Coronary artery (tissue), 2 donors: ENCODE measurements at places on chromosomes 3 and 15.

DNA sequence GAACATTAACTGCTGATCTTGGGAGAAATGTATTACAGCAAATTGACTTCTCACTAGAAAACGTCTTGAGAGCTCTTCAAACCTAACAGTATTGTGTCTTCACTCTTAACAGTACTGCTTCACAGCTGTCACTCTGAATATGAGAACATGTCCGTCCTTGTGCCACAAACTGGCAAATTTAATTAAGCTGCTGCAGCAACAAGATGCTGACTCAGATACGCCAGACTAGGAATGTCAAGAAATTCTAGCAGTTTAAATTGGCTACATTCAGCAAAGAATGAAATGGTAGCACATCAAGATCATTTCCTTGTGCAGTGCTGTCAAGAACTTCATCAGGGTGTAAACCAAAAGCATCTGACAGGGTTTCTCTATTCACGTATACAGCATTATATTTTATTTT is 7.6 kb downstream of the ICE2 start:
- DNase-seq = no peak

DNA sequence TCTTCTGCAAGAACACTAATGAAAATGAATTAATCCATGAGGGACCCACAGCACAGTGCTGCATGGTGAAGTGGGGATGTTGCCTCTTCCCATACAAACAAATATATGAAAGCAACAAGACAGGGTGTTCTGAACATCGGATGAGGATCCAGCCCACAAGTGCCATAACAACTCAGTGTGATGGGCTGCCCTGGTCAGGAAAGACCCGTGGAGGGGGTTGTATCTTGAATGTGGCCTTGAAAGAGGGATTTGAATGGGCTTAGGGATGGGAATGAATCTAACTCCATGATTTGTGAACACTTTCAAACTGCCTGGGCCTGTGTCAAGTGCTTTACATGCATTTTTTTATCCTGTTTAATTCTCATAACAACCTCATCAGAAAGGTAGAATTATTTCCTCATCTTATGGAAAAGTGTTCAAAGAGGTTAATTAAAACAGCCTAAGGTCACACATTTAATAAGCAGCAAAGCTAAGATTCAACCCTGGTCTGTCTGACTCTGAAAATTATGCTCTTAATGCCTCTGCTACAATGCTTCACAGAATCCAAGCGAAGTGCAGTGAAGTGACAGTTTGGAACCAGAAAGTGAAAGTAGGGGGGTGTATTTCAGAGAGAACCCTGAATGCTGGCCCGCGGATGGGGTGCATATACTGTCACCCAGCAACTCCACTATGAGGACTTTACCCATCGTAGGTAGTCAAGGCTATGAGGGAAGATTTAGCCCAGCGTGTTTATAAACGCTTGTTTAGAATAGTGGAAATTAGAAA is 65.6 kb upstream of the HEG1 start:
- DNase-seq = no peak

- DNase-seq = no peak
These were observed 1.8 kb upstream of the VPS8 start for GRCh38 chr3:184810146-184810545.

GRCh38 chr3:171309906-171310359 is 150.3 kb downstream of the TNIK start:
- DNase-seq = no peak

DNA sequence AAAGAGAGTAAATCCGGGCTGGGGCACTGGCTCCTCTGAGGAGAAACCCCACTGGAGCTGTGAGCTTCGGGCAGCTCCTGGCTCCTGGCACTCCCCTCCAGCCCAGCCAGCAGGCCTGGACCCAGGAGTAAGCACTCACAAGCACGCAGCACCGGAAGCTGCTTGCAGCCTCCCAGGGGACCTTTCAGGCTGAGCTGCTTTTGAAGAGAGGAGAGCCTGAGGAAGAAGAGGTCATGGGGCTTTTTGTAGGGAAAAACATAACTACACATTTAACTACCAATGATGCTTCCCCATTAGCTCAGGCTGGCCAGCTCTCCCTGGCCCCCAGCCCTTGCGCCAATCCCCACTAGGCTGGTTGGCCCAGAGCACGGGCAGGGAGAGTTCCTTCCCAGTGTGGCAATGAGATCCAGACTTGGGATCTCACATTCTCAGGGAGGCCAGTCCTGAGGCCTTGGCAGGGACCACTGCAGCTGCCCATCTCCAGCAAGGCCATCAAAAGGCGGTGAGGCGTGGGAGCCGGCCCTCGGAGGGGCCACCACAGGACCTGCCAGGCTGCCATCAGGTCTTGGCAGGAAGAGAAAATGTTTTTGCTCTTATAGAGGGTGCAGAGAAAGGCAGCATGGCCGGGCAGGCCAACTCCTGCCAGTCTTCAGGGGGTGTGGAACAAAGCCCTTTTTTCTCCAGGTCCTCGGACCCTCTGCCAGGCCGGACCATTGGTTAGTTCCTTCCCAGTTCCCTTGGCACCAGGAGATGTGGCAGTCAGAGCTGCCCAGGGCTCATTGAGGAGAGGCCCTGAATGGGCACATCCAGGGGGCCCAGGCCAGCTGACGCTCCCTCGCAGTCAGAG is 41.5 kb upstream of the MFGE8 start:
- DNase-seq = peak; percentile 83
